SK-N-SH (cell line): ENCODE measurements at places on chromosomes 3 and 15.

- no peak for DNase-seq
Measured at GRCh38 chr15:45481135-45481534, 41.4 kb downstream of the SLC30A4 start.

- DNase-seq: no peak
Measured at GRCh38 chr15:85473455-85473854, 93.1 kb downstream of the AKAP13 start.

DNA sequence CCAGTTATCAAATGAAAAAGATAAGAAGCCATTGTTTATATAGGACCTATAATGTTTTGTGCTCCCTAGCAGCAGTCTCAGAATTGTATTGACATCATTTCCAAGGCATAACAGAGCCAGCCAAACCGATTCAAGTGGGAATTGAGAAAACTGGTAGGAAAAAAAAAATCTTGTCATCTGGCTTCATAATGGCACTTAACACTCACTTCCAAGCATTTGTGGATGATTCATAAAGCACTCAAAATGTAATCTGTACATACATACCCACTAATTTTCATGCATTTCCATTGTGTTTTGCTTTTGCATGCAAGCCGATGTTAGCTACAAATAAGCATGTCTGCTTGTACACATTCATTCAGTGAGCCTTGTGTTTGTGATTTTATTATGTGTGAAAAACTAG lies 18.6 kb upstream of the TRPC1 start:
- DNase-seq: peak; percentile 20

- no peak for DNase-seq
Measured at GRCh38 chr15:57600197-57600596, 8.5 kb downstream of the MYZAP start.

DNA sequence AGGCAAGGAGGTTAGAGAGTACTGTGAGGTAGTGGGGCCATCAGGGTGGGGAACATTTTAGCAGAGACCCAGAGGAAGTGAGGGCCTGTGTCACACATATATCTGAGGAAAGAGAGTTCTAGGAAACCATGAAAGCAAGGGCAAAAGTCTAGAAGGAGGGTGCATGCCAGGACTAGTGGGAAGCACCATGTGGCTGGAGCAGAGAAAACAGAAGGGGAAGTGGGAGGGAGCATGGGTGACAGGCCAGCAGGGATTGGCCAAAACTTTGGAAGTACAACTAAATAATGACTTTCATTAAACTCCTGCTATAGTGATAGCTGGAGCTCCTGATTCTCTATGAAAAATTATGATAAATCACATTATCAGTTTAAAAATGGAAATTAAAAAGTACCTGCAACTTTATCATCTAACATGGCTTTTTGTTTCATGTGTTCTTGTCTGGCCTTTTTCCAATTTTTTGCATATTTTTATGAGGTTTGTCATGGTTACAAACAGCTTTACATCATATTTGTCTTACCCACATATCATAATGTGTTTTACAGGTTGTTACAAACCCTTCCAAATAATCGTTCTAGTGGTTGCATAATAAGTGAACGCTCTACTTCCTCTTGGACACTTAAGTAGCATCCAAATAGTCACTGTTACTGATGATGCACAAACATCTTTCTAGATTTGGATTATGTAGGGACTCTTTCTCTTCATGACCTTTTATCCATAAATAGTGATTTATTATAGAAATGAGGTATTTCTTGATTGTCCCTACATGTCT lies 168.3 kb downstream of the NEK10 start:
- no peak for DNase-seq

- no peak for DNase-seq
Measured at GRCh38 chr3:49626101-49626581, 48.0 kb upstream of the APEH start.

DNA sequence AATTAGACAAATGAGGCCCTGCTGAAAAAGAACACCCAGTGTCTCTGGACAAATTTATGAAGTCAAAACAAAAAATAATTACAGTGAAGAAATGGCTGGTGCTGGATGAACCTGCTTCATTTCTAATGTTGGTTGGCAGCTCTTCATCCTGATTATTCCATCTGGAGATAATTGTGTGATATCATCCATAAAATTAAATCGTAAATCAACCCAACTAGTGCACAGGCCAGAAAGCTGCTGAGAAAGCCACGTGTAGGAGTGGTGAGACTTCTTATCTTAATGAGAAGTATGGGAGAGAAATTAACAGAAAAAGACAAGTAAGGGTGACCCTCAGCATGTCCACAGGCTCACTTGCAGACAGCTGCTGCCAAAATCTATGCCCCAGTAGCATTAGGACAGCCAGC lies 465.2 kb upstream of the TGFBR2 start:
- peak; percentile 26 for DNase-seq

DNA sequence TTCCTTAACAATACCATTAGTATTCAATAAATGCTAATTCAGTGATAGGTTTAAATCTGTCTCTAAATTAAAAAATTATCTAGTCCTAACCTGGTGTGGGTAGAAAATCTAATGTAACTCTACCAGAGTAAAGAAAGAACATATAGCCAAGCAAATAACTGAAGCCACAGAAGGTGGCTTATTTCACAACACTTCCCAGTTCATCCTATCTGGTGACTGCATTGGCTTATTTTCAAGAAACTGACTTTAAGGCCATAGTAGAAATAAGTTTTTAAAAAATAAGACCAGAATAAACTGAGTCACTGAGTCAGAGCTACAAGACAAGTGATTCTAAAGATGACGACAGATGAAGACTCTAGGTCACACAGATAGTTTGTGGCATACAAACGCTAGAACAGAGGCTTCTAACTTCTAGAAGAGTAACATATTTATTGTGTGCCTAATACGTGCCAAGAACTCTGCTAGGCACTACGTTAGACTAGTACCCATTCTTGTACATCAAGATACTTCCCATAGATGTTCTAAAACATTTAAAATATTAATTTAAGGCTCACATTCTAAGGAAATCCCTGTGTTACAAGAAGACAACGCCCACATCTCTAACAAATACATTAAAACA lies 25.9 kb downstream of the TMCC1 start:
- DNase-seq: no peak

DNA sequence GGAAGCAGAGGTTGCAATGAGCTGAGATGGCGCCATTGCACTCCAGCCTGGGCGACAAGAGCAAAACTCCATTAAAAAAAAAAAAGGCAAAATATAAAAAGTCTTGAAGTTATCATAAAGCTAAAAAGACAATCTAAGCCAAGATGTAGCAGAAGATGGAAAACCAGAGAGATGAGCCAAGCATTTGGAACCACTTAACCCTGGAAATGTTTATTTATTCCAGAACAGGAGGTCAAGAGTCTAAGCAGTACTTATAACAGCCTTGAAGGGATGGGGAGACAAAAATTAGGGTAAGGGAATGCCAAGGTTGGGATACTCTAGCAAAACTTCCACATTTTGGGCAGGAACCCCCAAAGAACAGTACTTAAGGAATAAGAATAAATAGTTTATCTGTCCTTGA lies 30.1 kb downstream of the FAIM start:
- DNase-seq: no peak
